ENCODE measurements at places on chromosomes 7 and 10.
A peak's percentile ranks its signal among the peaks of the same experiment; 100 is the strongest.

GRCh38 chr7:111137296-111138192 is 46.6 kb downstream of the LRRN3 start:
- DNase-seq = no peak

- no peak for DNase-seq
Measured at GRCh38 chr7:154794147-154794780, 208.7 kb downstream of the PAXIP1 start.

DNA sequence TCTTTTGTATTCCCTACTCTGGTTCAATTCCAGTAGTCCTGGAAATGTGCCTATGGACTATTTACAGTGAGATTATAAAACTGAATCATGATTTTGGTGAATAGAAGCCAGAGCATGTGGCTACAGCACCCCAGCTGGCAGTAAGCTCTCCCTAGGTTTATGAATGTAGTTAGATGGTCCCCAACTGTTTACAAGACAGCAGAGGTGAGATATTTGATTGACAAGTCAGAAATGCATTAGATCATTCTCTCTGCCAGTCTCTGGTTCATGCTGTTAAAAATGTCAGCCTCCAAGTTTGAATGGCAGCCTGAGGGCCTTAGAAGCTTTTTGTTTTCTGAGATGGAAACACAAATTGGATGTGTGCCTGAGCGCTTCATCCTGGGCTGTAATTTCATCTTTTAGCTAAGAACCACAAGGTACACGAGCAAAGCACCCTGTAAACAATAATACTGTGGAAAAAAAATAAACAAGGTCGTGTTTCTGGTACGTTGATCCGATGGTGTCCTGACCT is 85.0 kb downstream of the BTRC start:
- DNase-seq = no peak

DNA sequence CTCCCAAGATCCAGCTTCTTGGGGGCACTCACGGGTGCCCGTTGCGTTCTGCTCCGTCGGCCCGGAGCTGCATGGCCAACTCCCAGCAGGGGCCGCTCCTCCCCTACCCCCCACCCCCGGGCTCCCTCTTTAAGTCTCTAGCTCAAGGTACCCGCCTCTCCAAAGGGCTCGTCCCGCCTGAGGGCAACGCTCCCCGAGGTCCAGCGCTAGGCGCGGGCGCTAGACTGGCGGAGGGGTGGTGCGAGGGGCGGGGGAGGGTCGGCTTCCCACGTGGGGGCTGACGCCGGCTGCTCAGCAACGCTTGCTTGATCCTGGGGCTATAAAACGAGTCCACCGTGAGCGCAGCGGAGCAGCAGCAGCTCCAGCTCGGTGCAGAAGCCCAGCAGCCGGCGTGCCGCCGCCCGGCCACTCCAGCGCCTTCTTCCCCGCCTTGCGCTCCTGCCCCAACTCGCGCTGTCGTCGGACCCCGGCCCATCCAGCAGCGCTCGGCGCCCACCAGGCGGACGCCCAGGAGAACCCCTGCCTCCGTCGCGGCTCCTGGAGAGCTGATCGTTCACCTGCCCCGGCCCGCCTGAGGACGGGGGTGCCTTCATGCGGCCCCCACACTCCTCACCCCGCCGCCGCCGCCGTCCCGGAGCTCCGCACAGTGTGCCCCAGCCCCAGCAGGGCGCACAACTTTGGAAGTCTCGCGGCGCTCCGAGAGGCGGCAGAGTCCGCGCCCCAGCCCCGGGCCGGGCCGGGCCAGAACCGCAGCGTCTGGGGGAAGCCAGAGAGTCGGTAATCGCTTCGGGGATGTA is at the start of gene ADRA2A:
Gene ADRA2A (plus strand): TSS at position 348 of the 797 bp plus-strand sequence. CDS start 968 bp downstream, outside the sequence.
- peak; percentile 36 for DNase-seq

DNA sequence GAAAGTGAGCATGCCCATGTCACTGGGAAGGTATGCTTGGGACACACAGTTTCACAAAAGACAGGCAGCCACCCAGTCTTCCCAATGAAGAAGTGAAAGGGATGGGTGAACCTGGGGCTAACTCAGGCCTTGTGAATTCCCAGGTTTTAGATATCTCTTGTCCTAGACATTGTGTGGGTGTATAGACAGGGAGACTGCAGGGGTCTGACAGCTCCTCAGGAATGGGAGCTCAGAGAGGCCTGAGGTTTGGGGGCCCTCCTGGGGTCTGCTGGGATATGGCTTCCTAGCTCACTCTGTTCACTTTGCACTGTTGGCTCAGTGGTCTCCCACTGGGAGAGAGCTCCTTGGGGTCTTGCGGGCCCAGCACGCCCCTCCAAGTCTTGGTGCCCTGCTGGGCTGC is 47.0 kb downstream of the WDFY4 start:
- DNase-seq = no peak

DNA sequence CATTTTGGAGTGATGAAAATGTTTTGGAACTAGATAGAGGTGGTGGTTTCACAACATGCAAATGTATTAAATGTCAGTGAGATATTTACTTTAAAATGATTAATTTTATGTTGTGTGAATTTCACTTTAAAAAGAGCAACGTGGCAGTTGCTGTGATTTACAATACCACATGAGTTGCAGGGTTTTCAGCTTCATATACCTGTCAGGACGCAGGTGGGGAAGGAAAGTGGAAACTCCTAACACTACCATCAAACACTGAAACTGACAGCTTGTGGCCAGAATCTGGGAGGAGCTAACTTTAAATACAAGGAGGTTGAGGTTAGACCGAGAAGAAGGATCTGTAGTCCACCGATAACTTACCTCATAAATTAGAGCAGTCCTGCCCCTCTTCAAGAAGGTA is 168.9 kb upstream of the TMEM72 start:
- DNase-seq = no peak

- DNase-seq = no peak
Measured at GRCh38 chr10:124589491-124590041, 127.9 kb downstream of the LHPP start.

DNA sequence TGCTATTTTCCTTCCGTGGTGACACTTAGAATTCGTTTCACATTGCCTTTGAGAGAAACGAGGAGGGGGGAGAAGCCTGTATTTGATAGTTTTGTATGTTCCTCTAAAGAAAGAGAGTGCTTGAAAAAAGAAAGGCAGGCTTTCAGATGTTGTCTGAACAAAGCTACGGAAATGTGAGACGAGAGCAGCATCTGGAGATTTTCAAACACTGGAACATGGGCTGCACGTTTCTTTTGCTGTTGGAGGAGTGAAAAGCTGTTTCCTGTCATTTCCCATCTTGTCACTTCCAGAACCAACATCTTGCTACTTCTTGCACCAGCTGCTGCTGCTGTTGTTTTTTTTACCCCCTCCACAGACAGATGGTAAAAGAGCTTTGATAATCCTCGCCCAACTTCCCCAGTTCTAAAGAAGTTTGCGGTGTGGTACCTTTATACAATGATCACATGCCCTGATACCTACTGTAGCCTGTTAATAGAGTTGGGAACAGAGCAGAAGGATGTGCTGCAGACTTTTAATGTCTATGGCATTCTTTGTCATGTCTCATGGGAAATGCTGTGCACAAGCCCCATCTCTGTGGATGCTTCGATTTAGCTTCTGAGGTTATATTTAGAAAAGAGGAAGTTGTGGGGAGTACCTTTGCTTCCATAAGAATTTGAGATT is 408.1 kb downstream of the AUTS2 start:
- DNase-seq = no peak

DNA sequence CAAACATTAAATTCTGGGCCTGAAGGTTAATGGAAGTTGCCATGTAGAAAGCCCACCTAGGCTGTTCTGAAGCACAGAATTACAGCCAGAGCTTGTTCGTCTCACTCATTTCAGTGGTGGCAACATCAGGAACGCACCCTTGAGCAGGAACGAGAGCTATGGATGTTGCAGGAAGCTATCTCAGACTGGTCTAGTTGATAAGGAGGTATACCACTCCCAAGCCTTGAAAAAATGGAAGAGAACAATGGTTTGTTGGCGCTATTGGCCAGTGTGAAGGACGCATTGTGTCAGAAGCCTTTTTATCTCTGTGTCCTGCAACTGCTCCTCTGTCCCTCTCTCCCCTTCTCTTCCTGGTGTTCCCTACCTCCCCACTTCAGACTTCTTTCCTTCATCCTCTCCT is 60.9 kb upstream of the RAPGEF5 start:
- no peak for DNase-seq

- DNase-seq = peak; percentile 67
Measured at GRCh38 chr10:100046021-100046486, 35.6 kb downstream of the CPN1 start.

DNA sequence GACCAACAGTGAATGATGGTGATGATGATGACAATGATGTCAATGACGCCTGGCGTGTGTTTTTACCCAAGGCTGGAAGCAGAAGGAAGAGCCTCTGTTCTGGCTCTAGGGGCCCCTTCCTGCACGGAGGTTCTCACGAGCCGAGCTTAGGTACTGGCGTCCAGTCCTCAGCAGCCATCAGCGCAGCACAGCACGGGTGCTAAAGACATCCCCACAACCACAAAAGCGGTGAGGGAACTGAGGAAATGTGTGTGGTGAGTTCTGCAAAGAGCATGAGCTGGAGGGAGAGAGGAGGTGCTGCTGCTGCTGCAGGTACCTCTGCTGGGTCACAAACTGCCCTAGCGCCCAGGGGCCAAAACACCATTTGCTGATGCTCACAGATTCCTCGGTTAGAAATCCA is 81.6 kb downstream of the SFMBT2 start:
- no peak for DNase-seq

DNA sequence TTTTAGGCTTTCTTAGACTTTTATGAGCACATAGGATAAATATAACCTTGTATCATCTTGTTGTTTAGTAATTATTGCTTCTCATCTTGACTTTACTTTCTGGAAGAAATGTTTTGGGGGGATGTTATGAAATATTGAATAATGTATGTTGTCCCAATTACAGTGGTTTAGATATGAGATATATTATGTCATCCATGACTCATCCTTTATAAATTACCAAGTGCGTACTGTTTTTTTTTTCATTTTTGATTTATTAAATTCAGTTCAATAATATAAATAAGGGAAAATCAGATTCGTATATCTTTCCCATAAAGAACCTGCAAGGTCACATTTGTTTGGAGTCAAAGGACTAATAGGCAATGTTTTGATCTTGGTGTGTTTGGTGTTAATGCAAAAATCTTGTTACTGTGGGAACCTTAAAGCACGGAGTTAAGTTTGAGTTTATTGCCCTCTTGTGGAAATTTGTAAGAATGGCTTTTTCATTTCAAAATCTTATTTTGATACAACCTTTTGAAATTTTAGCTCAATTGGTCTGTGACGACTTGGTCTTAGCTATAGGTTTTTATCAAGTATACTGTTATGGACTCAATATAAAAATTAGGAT is 108.6 kb downstream of the SRI start:
- no peak for DNase-seq

- DNase-seq = no peak
Measured at GRCh38 chr7:100879685-100880261, 4.9 kb downstream of the SRRT start.

DNA sequence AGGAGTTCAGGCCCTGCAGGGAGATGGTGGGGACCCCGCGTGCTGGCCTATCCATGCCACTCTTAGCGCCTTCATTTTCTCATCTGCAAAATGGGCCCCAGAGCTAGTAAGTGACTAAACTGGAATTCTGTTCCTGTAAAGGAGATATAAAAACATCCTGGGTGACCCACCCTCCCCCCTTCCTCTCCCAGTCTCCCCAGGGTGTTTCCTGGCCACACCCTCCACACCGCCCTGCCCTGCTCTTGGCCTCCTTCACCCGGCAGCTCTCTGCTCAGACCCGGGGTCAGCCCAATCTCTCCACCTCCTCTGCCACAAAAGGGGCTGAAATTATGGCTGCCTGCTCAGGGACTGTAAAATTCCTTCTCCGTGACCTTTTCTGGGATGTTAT is 70.7 kb downstream of the C10orf105 start:
- DNase-seq = no peak

GRCh38 chr10:119335671-119336353 is 128.4 kb downstream of the GRK5 start:
- no peak for DNase-seq

- no peak for DNase-seq
Measured at GRCh38 chr7:94303695-94304094, 91.0 kb upstream of the COL1A2 start.

DNA sequence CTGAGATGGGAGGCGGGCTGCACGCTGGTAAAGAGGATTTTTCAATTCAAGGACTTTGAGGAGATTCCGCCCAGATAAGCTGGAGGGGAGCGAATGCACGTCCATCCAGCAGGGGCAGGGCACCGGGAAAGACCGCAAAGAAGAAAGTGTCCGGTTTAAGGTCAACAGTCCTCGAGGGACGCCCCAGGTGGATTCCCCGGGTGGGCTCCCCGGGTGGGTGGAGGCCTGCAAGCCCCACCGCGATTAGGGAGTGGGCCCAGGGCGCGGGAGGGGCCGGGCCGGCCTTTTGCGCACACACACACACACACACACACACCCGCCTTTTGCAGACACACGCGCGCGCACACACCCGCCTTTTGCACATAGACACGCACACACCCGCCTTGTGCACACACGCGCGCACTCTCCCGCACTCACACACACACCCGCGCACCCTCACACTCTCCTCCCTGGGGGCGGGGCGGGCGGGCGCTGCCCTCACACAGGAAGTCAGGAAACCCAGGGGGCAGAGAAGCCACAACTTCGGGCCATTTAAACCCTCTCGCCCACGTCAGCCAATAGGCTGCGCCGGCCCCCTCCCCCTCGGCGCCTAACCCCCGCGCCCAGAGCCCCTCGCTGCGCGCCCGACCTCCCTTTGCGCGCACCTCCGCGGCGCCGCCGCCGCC is 615 bp downstream of the ARHGAP12 start:
- DNase-seq = peak; percentile 14

- no peak for DNase-seq
Measured at GRCh38 chr7:128240696-128241386, at the start of gene LEP. LEP (plus strand) TSS chr7:128241278; CDS start chr7:128252019, 10,741 bp downstream.

GRCh38 chr10:125034675-125035074 is 92.8 kb downstream of the ZRANB1 start:
- DNase-seq = no peak

- no peak for DNase-seq
Measured at GRCh38 chr10:5764422-5765297, 48.6 kb downstream of the GDI2 start.

DNA sequence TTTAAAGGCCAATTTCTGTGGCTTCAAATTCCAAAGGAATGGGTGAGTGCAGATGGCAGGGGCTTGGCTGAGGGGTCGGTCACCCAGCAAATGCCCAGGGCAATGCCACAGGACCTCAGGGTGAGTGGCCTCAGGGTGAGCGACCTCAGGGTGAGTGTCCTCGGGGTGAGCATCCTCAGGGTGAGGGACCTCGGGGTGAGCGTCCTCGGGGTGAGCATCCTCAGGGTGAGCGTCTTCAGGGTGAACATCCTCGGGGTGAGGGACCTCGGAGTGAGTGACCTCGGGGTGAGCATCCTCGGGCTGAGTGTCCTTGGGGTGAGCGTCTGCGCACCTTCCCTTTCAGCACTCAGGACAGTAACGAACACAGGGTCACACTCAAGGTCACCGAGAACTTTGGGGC is 59.2 kb downstream of the ADARB2 start:
- no peak for DNase-seq

GRCh38 chr10:91296471-91296870 is 76.0 kb downstream of the PCGF5 start:
- DNase-seq = no peak

DNA sequence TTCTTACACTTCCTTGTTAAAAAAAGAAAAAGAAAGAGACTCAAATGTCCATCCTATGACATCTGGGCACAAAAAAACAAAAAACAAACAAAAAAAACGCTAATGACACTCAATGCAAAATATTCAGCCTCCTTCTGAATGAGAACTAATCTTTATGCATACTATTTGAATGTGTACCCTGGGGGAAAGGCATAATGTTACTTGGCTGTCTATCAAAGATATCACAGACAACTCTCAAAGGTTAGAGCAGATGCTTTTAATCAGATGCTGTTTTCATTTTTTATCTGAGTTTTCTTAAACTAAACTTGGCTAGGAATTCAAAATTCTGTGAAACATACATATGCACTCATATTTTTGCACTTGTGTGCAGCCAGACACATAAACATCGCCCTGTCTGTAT is 745.8 kb downstream of the CNTNAP2 start:
- no peak for DNase-seq
